D721Med (cell line): ENCODE measurements at places on chromosomes 1 and 21.

GRCh38 chr1:17890056-17890814 is 135.1 kb downstream of the ACTL8 start:
- no peak for DNase-seq

DNA sequence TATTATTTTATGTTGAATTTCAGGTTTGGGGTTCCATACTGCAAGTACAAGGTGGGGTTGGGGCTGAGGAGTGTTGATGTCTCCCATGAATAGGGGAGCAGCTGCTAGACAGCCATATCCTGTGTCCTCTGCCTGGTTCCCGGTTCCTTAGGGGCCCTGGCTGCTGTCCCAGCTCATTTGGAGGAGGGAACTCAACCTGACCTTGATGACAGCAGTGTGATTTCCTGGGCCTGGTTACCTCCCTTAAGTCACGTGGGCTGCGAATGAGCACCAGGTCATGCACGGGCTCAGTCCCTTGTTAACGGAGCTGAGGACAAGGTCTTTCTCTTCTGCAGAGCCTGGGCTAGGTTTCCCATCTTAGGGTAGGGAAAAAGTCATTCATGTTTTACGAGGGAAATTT is 85.1 kb downstream of the MTR start:
- DNase-seq = no peak

GRCh38 chr1:17167786-17168090 is 37.2 kb upstream of the PADI1 start:
- no peak for DNase-seq

DNA sequence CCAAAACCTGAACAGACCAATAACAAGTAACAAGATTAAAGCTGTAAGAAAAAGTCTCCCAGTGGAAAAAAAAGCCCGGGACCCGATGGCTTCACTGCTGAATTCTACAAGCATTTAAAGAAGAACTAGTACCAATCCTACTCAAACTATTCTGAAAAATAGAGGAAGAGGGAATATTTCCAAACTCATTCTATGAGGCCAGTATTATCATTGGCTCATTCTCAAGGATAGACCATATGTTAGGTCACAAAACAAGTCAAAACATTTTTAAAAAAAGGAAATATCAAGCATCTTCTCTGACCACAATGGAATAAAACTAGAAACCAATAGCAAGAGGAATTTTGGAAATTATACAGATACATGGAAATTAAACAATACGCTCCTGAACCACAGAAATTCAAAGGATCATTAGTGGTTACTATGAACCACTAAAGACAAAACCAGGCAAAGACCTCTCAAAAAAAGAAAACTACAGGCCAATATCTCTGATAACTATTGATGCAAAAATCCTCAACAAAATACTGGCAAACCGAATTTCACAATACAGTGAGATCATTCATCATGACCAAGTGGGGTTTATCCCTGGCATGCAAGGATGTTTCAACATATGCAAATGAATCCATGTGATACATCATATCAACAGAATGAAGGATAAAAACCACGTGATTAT is 13.9 kb upstream of the IL20 start:
- DNase-seq = no peak

GRCh38 chr1:11613347-11613746 is 40.9 kb downstream of the FBXO2 start:
- DNase-seq = no peak

DNA sequence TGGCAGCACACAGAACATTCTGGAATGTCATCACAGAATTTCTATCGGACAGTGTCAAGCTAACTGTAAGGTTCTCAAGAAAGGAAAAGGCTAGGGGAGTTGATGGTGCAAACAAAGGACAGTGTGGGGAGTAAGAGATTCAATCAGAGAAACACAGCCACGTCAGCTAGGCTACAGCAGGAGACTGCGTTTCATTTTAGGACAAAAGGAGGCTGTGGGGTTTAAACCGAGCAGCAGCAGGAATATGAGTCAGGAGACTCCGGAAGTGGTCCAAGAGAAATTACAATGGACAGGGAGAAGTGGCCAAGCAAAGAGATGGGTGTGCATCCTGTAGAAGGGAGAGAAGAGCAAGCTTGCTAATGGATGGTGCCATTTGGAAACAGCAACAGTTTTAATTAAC is 37.4 kb upstream of the C1orf198 start:
- no peak for DNase-seq

GRCh38 chr1:26291939-26292338 is 12.1 kb downstream of the SH3BGRL3 start:
- no peak for DNase-seq

DNA sequence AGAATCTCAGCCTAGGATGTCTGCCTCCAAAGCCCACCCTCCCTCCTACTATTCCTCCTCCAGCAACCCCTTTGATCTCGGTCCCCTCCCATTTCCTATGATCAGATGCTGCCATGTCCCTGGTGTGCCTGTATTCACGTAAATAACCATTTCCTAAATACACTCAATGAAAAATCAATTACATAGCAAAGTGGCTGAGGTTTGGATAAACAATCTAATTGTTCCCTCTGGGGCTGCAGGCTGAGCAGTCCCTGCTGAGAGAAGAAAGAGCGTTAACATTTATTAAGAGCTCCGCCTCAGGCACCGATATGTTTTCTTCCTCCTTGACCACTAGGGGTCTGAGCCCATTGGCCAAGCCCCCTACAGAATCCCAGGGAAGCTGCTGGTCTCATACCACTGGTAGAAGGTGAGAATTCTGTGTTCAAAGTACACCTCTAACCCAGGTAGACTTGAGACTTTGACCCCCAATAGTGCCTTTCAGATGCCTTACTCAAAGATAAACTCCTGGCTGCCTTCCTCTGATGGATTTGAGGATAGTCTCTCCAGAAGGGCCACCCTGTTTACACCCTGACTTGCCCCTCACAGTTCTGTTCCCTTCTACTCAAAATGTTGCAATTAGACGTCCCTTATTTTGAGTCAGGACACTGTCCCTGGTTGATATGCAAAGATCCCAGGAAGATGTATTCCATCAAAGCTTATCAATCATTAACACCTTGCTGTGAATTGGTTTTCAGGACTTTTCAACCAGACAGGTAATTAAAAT is 33.9 kb upstream of the CAMK1G start:
- DNase-seq = no peak

GRCh38 chr1:34520111-34520510 is 234.7 kb upstream of the GJB5 start:
- DNase-seq = no peak
